ENCODE measurements at places on chromosomes 12 and 14. TPM values are rescaled to one million over a fixed set of nuclear protein-coding genes. Genes with fewer than 3 reads are reported as not detected.

- no peak for DNase-seq
These were observed 9.4 kb downstream of the ERP27 start for GRCh38 chr12:14928931-14929330.

GRCh38 chr12:45713078-45713477 is 16.4 kb upstream of the ARID2 start:
- DNase-seq = no peak

Gene AQP5
- total RNA-seq = 0.07 TPM

- DNase-seq = no peak
These were observed 481 bp downstream of the REC8 start for GRCh38 chr14:24172261-24172860.

DNA sequence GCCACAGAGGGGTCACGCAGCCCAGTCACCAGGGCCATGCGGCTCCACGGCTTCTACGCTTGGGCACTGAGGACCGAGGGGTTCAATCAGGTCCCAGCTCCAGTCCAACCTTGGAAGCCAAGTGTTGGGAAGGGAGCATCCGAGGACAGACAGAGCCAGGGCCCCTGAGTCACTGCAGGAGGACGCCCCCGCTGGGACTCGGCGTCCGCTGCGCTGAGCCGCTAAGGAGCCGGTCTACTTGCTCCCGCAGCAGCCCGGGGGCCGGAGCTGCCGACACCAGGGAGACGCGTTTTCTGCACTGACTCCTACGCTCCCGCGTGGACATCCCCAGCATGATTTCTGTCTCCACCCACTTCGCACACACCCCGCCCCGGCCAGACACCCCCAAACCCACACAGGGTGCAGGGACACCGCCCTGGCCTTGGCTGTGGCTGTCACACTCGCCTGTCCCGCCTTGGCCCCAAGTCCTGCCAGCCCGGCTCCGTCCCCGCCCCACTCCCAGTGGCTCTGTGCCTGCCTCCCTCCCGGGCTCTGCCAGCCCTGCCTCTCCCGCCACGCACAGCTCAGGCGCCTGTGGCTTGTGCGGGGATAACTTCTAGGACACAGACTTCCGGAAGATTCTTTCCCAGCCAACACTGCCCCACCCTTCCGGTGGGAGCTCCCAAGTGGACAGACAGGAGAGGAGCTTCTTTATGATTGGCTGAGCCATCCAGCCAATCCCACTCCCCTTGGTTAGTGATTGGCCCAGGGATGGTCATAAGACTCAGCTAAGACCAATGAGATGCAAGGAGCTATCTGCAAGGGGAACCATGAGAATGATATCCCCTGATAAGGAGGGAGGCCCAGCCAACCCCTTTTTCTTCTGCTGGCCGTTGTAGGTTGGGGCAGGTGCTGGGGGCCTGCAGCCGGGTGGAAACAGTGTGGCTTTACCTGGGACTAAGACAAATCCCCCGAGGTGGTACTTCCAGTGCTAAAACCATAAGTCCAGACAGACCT is 118.9 kb upstream of the SFSWAP start:
- no peak for DNase-seq

DNA sequence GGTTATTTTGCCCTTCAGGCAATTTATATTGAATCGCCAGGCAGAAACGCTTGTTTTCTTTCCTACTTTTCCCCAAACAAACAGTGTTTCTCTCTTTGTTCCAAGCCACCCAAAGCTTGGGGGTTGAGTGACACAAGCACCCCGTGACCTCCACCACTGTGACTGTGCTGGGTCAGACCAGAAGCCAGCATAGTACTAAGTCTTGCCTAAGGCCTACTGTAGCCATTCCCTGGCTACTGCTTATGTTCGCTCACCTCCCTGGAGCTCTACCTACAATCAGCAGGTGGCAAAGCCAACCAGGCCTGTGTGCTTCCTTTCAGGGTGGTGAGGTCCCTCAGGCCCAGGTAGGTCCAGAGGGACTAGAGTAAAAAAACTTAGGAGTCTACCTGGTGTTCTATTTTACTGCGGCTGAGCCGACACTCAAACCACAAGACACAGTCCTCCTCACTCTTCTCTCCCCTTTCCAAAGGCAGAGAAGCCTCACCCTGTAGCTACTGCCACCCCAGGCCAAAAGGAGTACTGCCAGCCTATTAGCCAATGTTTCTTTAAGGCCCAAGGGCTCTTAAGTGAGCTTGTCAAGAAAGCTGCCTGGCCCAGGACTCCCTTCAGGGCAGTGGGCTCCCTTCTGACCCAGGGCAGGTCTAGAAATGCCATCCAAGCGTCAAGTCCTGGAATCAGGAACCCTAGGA is 411.8 kb upstream of the MIS18BP1 start:
- no peak for DNase-seq

Gene KRT2
- not detected for total RNA-seq

DNA sequence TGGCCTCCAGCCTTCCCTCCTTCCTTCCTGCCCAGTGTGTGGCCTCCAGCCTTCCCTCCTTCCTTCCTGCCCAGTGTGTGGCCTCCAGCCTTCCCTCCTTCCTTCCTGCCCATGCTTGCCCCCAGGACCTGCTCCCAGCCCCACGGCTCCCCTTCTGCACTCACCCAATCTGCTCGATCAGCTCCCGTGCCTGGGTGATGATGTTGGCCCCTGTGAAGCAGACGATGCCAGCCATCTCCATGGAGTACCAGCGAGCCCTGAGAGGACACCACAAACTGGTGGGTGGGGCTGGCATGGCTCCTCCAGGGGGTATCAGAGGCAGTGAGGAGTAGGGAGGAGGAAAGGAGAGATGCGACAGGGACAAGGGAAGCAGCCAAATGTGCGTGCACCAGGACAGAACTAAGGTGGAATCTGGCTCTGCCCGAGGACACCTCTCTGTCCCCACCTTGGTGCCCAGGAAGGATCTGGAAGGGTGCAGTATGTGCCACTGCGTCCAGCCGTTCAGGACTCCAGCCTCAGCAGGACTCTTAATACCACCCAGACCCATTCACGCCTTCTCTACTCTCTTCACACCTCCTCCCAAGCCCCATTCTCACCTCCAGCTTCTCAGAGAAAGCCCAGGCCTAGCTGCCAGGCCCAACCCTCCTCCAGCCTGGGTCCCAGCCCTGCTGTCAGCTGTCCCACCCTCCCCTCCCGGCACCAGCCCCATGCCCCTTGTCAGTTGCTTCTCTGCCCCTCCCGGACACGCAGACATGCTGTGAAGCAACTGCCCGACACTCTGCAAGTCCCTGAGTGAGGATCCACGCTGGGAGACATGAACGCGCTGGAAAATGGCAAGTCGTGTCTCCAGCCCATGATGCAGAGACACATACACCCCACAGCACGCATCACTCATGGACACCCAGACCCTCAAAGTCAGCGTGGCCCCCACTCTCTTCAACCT is 22.7 kb downstream of the POLE start:
- no peak for DNase-seq

Gene LAG3
- not detected for total RNA-seq

DNA sequence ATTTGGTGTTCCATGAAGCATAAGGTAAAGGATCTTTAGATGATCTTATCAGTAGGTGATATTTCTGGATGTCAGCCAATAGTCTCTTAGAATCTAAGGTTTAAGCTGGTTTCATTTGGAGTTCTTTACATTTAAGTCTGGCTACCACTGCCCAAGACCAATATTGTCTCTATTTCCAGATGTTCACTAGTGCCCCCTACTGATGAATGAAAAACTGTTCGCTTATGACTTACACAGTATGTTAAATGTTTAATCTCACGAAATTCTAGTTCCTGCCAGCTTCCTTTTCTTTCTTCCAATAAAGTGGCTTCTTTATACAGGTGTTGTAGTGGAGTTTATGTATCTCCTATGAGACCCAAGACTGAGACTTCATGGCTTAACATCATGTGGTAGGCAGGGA is 31.8 kb upstream of the MIS18BP1 start:
- DNase-seq = no peak

Gene POTEG
- not detected for total RNA-seq

Gene HHIPL1
- total RNA-seq = not detected

- DNase-seq = no peak
These were observed 111.0 kb downstream of the SLC8A3 start for GRCh38 chr14:70077720-70078119.

DNA sequence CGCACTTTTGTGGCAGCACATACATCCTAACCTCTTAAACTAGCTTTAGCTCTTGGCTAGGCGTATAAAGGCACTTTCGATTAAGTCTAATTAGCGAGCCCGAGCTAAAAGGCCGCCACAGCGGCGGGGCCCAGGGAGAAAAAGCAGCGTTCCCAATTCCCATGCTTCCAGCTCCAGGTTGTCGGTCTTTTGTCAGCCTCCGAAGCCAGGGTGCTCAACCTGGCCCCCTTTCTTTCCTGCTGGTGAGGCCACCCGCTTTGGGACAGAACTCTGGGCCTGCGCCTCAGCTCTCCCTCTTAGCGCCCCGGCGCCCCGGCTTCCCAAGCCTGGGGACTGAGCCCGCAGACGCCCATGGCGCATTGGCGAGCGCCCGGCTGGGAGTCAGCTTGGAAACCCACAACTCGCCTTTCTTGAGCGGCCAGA is 33.3 kb upstream of the TBX5 start:
- no peak for DNase-seq

GRCh38 chr12:57093415-57094207 is 4.7 kb downstream of the NAB2 start:
- DNase-seq = no peak

Gene FAM181A
- not detected for total RNA-seq

GRCh38 chr14:23930742-23931141 is 22.8 kb upstream of the DHRS4 start:
- no peak for DNase-seq

DNA sequence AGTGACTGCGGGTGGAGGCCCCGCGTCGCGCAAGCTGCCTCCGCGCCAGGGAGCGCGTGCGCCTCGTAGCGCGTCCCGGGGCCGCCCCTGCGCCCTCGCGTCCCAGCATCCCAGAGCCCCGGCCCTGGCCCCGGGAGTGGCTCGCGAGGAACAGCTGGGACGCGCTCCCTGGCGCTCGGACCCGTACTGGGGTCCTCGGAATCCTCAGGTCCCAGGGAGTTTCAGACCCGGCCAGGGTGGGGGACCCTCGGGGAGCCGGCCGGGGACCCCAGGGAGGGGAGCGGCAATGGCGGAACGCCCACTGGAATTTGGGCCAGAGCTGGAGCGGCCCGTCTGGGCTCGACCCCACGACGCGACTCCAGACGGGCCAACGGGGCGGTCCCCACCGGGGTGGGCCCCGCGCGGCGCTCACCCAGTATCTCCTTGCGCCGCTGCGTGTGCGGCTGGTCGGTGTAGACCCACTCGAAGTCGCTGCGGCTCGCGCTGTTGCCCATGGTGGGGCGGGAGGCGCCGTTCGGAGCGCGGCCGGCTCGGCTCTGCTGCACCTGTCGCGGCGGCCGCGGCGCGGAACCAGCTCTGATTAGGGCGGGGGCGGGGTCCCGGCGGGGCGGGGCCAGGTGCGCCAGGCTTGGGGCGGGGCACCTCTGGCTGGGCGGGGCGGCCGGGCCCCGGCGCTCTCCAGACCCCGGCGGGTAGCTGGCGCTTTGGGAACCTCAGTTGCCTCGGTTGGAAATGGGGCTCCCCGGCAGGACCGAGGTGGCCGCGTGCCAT is at the start of gene DEGS2:
Gene DEGS2, minus strand, starts transcription at position 552 of the 771 bp plus-strand sequence. Its CDS starts 58 bp downstream, at position 494.
- no peak for DNase-seq

Gene CNTN1
- total RNA-seq = 4.1 TPM

- no peak for DNase-seq
These were observed 15.8 kb upstream of the GCH1 start for GRCh38 chr14:54918427-54918826.

GRCh38 chr14:74478996-74479635 is 14.0 kb downstream of the NPC2 start:
- DNase-seq = no peak

Gene CABP1
- total RNA-seq = not detected

GRCh38 chr12:121934309-121934664 is 15.9 kb downstream of the CFAP251 start:
- peak; percentile 8 for DNase-seq
